Non-pigmented ciliary epithelial cell (primary cell): ENCODE measurements at places on chromosomes 1 and 21.

- DNase-seq: no peak
Observed at GRCh38 chr1:78650114-78650660, 556 bp downstream of the IFI44 start.

DNA sequence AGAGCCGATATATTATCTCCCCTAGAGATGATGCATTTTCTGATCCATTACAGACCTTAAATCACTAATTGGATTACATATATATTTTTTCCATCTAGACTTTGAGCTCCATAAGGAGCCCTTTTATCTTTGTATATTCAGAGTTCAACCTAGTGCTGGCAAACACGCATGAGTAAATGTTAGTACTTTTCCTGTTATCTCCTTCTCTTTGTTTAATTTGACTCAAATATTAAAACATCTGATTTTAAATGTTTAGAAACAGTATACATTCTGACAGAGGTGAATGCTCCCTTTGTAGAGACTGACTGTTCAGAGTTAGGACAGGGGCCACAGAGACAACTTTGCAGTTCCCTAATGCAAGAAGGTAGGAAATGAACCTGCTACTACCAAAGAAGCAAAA is 37.1 kb downstream of the EIF2B3 start:
- no peak for DNase-seq

- DNase-seq: no peak
Observed at GRCh38 chr1:33298623-33299277, 22.1 kb downstream of the A3GALT2 start.

DNA sequence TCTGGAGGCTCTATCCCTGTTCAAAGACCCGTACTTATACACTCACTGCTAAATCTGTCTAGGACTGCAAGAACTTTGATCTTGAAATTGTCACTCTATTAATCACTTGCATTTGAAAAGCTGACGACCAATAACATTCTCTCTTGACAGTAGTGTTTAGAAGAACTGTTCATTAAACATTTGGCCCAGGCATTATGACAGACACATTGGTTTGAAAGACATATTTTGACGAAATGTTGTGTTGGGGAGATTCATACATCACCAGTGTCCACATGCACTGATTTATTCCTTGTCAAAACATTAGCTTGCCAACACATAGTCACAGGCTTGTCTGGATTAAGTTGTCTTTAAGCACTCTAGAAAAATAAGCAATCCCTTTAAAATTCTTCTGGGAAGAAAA is 951.3 kb downstream of the ADGRL2 start:
- DNase-seq: no peak

GRCh38 chr1:3468236-3469103 is 14.0 kb downstream of the ARHGEF16 start:
- DNase-seq: no peak
